DMS153 (cell line): ENCODE measurements at places on chromosomes 4 and X.

GRCh38 chr4:6892190-6892908, 17.3 kb upstream of the TBC1D14 start:
- DNase-seq = no peak

- no peak for DNase-seq
Observed at GRCh38 chr4:188032170-188032569, 36.6 kb downstream of the ZFP42 start.

GRCh38 chr4:143558823-143559756, 45.6 kb downstream of the SMARCA5 start:
- peak; percentile 91 for DNase-seq

- DNase-seq = no peak
Observed at GRCh38 chrX:22629105-22629725, 356.5 kb downstream of the CBLL2 start.

DNA sequence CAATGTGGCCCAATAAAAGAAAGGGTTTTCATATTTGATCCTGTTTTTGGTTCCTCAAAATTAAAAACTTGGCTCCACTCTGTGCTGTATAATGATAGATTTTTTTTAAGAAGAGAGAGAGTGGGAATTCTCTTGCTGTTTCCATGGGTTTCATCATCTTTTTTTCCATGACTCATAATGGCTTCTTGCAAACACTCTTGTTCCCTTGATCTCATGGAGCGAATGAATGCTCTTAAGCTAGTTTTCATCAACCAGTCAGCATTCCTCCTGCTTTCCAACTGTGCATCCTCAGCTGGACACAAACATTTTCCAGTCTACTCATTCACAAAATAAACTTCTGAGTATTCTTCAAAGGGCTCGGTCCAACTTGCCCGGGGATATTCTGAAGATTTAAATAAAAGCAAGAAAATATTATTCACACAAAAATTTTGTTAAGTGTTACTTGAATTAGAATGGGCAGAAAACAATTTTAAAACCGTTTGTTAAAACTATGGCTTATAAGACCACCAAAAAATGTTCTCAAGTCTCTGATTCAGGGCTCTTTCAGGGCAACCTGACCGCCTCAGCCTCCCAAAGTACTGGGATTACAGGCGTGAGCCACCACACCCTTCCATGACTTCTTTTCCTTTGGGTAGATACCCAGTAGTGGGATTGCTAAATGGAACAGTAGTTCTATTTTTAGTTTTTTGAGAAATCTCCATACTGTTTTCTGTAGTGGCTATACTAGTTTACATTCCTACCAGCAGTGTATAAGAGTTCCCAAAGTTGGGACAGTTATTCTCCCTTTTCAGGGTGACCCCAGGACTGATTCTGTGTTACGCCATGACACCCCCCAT, 64.7 kb downstream of the TMEM156 start:
- no peak for DNase-seq

GRCh38 chr4:169202145-169202699, 68.5 kb downstream of the SH3RF1 start:
- no peak for DNase-seq

GRCh38 chr4:22969287-22969896, 276.7 kb downstream of the GBA3 start:
- no peak for DNase-seq

DNA sequence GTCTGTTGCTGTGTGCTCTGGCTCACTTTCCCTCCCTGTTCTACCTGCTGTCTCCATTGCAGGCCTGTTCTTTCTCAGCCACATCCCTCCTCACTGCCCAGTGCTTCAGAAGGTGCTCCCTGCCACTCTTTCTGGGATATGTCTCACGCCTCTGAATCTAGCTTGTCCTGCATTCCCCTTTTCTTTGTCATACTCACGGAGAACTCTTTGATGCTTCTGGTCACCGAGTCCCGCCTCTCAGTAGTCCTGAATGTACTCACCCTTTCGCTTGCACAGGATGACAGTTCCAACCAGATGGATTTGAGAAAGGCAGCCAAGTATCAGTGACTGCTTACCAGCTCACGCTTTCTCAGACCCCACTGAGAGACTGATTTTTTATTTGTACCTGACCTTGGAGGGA, 65.2 kb upstream of the TLR2 start:
- no peak for DNase-seq

DNA sequence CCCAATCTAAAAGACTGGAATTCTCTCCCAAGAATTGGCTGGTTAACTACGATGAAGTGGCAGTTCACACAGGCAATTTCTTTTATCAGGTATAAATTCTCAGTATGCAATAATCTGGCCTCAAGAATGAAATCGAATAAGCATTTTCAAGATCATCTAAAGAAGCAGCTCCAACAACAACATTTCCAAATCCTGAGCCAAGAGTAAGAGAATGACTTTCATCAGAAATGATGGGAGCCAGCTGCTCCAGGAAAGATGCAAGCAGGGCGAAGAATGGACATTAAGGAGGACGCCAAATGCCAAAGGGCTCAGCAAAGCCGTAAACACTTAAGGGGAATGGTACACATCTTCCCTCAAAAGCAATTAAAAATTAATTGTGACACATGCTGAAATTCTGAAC, 12.0 kb downstream of the ADAMTS3 start:
- DNase-seq = no peak

DNA sequence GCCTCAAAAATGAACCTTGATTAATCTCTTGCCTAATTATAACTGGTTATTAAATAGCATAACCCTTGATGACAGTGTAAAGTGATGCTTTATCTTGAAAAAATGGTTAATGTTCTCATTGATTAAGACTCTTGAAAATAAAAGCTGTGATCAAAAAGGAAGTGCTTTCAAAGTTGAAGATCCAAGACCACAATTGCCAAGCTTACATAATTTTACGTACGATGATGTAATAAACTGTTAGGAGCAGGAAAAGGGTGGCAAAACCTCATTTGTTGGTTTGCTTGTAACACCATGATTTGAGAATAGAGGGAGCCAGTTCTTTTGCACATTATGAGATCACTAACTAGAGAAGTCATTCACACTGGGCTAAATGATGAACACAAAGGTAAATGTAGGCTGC, 322.2 kb downstream of the ADGRL3 start:
- no peak for DNase-seq

- no peak for DNase-seq
Observed at GRCh38 chr4:46952451-46952850, 40.9 kb downstream of the GABRA4 start.

- no peak for DNase-seq
Observed at GRCh38 chr4:90093526-90093925, 33.7 kb upstream of the CCSER1 start.

GRCh38 chr4:158170691-158171561, 1.9 kb downstream of the GASK1B start:
- DNase-seq = no peak

DNA sequence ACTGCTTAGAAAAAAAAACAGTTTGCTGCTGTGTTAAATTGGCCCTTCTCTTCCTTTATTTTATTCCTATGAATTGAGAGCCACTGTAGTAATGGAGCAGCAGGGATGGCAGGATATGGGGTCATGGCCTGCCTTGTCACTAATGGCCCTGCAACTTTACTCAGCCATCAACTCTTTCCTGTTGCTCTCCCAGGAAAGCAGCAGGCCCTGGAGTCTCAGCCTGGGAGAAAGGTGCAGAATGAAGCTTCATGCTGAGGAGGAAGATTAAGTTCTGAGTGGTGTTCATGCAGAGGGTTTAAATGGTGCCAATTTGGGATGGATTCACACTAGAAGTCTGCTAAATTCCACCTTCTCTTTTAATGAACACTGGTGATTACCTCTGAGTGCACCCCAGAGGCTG, 285.6 kb downstream of the GPAT3 start:
- DNase-seq = no peak

DNA sequence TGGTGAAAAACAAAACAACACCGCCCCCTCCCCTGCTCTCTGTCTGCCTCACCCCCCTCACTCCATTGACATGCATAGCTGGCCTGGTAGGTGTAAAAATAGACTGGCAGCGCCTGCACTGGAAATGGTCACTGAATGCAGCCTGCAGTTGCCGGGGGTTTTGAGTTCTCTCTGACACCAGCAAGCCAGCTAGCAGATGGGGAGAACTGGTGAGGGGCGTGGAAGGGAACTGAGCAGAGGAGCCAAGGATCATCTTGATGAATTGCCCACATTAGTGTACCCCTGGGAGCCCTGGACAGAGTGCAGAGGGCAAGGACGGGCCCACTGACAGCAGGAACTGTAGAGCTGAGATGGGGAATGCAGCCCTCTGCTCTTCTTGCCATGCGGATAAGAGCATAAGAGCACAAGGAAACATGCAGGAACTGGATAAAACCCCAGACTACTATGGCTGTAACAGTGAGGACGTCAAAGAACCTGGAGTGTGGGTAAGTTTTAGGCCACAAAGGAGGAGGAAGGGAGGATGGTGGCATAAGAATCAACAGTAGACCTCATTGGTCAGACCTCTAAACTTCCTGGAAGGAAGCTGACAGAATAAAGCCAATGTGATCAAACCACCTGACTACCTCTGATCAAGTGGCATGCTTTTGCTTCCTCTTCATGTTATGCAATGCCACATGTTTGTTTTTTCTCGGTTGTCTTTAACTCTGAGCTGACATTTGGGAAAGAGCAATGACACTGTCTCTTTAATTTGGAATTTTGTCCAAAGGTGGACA, 96.3 kb downstream of the ANK2 start:
- DNase-seq = no peak

DNA sequence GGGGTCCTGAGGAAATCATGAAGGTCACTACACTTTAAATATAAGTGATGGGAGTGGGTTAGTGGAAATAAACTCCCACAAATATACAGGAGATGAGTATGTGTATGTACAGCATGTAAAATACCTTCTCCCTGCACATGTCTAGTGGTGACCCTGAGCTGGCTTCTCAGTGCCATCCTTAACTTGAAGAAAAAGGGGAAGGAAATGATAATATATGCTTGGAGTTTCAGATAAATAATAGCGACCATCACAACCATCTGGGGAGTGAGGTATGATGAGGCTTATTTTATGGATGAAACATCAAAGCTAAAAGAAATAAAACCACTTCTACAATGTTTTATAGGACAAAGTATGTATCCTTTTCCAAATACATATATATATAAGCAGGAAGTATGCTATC, 41.0 kb upstream of the SORBS2 start:
- DNase-seq = no peak

DNA sequence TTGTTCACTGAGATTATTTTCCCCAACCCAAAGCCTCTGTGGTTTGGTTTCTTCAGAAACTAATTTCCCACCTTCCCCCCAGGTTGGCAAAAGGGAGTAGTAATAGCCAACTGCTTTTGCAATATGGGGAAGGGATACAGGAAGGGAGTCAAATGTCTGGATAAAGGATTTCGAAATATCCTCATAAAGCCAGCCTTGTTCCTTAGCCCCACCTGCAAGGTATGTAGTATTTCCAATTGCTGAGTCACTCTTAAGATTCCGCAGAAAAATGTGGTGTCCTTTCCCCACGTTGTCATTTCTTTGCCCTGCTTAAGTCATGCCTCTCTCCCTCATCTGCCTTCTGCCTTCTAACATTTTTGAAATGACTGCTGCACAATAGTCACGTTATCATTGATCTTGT, 138.8 kb upstream of the DCAF8L1 start:
- no peak for DNase-seq

DNA sequence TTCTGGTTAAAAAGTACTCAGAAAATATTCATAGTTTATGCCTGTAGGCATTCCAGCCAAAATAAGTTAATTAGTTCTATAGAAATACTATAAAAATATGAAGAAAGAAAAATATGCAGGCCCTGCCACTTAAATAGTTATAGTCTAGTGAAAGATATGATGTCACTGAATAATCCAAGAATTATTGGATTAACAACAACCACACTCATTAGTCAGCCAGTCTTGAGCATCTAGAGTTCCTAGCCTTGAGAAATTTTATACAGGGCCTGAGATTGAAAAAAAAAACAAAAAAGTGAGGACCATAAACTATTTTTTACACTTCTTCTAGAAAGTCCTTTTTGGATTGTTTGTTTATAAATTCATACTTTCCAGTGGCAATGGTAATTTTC, 823.0 kb downstream of the FAT4 start:
- DNase-seq = no peak

DNA sequence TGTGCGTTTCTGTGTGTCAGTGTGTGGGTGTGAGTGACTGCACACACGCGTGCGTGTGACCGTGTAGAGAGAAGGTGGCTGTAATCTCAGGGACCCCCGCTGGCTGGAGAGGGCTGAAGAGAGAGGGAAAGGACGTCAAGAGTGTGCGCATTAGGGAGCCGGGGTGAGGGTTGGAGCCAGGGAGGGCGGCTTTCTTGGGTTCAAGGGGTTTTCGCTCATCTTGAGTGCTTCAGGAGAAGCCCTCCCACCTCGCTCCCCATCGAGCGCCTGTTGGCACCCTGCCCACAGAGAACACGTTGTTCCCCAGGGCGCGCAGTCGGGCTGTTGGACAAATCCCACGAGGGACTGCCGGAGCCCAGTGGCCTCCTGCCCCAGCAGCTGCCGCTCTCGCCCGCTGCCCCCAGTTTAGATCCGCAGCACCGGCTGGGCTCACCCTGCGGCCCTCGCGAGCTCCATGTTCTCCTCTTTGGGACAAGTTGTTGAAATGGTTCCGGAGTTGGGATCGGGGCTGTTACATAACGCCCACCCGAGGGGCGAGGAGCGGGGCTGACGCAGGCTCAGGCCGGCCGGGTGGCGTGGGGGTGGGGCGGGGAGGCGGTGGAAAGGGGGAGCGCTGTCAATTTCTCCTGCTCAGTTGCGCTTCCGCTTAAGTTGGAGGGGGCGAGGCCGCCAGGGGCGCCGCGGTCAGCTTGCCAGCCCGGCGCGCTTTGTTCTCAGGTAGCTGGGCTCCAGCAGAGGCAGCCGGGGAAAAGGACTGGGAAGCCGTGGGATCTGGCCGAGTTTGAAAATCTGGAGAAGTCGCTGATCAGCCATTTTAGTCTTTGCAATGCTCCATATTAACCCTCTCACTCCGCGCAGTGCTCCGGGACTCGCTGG, 1.6 kb downstream of the GRIA2 start:
- DNase-seq = no peak

DNA sequence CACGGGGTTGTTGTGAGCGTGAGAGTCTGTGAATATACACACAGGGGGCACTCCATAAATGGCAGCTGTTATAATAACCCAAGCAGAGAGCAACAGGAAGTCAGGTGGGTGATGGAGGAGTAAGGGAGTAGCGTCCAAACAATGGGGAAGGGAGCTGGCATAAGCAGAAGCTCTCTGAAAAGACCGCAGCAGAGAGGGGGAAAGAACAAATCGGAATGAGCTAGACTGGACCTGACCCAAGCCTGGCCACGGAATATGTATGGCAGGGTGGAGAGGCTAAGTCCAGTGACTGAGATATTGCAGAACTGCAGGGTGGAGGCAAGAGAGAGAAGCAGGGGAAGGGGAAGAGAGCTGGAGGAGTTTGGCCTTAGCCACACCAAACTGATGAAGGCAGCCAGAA, 6.5 kb upstream of the GJB1 start:
- DNase-seq = peak; percentile 85

- no peak for DNase-seq
Observed at GRCh38 chr4:8542776-8543525, 37.2 kb upstream of the GPR78 start.

GRCh38 chr4:71201817-71202576, 136.8 kb upstream of the SLC4A4 start:
- no peak for DNase-seq

DNA sequence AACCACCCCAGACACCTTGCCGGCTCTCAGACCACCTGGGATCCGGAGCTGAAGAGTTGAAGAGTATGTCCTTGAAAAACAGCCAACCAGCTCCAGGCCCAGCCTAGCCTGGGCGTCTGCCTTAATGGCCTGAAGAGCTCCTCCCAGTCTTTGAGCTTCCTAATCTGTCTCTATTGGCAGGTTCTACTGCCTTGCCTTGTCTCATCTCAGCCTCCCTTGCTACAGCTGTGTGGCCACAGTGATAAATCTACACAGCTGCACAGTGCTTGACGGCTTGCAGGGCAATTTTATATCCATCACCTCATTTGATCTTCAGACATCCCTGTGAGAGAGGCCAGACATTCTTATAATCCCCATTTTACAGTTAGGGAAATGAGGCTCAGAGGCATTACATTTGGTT, 19.9 kb downstream of the AWAT2 start:
- DNase-seq = no peak
